ENCODE measurements at places on chromosomes 2 and 18. TPM values are rescaled to one million over a fixed set of nuclear protein-coding genes. Genes with fewer than 3 reads are reported as not detected.

DNA sequence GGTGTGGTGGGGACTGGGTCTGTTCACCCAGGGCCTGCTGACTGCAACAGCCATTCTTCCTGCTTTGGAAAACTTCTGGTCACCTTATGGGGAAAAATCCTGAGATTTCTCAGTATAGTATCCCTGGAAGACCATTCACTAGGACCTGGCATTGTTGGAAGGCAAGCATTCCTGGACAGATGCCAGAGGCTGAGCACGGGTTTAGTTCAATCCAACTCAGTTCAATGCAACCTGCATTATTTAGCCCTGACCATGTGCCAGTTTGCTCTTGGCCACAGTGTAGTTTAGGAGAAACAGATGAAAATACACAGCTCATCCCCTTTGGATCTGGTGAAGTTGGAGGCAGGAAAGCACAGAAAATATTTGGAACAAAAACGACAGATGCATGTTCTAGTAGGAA, 95.9 kb downstream of the LPIN1 start:
- H3K36me3 ChIP-seq, result no peaks in the 10 kb centered on the region
- H3K27ac ChIP-seq, result no peak overlapping the region
- H3K4me1 ChIP-seq, result no peaks in the 10 kb centered on the region

Gene FSIP2
- 1.1 TPM for total RNA-seq

DNA sequence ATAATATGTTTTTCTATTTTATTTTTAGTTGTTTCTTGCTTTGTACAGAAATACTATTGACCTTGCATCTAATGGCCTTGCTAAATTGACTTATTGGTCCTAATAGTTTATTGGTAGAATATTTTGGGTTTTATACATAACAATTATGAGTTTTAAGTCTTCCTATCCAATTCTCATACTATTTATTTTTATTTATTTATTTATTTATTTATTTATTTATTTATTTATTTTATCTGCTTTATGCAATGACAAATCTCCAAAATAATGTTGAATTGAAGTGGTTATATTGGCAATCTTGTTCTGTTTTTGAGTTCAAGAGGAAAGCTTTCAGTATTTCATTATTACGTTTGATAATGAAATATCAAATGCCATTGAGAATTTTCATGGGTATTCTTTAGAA, 488.3 kb downstream of the CDH2 start:
- no peak overlapping the region for H3K27ac ChIP-seq
- no peaks in the 10 kb centered on the region for H3K27me3 ChIP-seq
- DNase-seq, result no peak
- H3K4me1 ChIP-seq, result no peaks in the 10 kb centered on the region

Gene CCDC85A
- total RNA-seq, result 0.20 TPM

DNA sequence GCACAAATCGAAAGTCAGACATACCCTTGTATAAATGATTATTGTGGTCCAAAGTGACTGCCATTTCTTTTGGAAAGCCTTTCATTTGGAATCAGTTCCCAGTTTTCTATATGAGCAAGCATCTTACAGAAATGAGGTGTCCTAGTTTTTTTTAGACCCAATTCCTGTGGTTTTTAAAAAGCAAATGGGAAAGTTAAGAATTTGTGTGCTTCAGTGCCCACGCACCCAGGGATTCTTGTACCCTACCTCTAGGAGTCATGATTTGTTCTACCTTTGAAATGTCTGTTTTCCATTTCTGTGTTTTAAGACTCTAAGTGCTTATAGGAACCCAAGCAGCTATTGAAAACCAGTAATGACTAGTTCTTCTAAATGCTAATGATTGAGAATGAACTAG, 218.1 kb downstream of the CAMKMT start:
- H3K4me1 ChIP-seq, result no peaks in the 10 kb centered on the region
- DNase-seq, result no peak
- no peak overlapping the region for H3K4me3 ChIP-seq
- H3K27me3 ChIP-seq, result no peaks in the 10 kb centered on the region
- no peak overlapping the region for H3K27ac ChIP-seq

Gene GALNT3
- total RNA-seq, result 13.2 TPM

- H3K27me3 ChIP-seq, result peaks cover 3% of the 10 kb centered on the region
- H3K27ac ChIP-seq, result no peak overlapping the region
- H3K4me3 ChIP-seq, result no peak overlapping the region
- H3K36me3 ChIP-seq, result no peaks in the 10 kb centered on the region
Measured at GRCh38 chr2:160534249-160534648, 40.6 kb upstream of the RBMS1 start.

Gene NRP2
- 3.8 TPM for total RNA-seq

Gene PXDN
- total RNA-seq, result 21.1 TPM

Gene VAMP5
- 13.3 TPM for total RNA-seq

Gene DSG3
- total RNA-seq, result not detected

Gene DTNA
- total RNA-seq, result 24.7 TPM

DNA sequence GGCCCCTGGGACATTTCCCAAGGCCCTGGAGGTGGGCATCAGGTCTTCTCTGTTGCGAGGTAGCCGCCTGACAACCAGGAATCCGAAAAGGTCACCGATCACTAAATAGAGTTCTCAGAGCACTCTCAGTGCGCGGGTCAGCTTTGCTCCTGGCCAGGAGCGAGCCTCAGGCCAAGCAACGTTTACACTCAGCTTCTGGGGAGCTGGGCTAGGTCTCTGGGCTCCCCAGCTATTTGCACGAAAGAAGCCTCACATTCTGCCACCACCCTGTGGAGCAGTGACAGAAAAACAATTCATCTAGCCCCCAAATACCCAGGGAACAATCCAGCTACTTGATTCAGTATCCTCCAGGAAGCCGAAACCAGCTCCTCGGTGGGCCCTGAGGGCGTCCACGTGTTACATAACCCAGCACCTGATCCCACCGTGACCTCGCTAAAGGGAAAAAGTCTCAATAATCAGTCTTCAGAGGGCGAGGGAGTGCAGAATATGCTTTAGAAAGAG, 3.3 kb downstream of the SH3BP4 start:
- H3K27ac ChIP-seq, result peak overlapping the region; percentile 88
- H3K4me3 ChIP-seq, result peak overlapping the region; percentile 80
- no peak for DNase-seq
- no peaks in the 10 kb centered on the region for H3K27me3 ChIP-seq

DNA sequence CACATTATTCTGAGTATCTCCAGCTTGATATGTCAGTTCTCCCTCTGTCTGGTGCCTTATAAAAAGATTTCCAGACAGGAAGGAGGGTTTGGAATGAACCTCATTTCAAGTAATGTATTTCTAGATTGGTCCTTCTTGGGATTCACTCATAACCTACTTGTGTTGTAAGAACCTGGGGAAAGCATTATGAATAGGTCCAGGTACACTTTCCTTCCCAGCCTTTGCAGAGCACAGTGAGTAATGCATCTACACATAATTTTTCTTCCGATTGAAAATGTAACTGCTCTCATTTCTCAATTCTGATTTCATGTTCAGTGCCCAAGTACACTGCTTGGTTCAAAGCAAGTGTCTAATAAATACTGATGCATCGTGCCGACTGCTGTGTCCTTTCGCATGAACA, 25.0 kb upstream of the ACAA2 start:
- no peaks in the 10 kb centered on the region for H3K27me3 ChIP-seq
- H3K36me3 ChIP-seq, result no peaks in the 10 kb centered on the region
- no peak overlapping the region for H3K27ac ChIP-seq
- H3K4me3 ChIP-seq, result no peak overlapping the region

DNA sequence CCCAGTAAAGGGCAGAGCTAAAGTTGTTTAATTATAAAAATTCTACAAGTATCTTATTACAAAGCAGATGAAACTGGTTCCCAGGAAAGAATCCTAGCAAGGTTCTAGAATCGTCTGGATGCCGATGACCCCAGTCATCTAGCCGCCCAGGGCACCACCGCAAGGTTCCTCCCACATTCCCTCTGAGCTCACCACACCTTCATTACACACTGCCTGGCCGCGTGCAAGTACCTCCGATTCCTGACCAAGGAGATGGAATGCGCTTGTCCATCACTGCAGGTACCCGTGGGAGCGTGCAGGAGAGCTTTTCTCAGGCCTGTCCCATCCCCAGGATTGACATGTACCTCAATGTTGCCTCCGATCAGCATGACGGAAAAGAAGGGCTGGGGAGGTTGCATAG, 158.5 kb downstream of the LAMA1 start:
- no peak for DNase-seq
- no peak overlapping the region for H3K4me3 ChIP-seq
- no peaks in the 10 kb centered on the region for H3K27me3 ChIP-seq
- no peaks in the 10 kb centered on the region for H3K36me3 ChIP-seq
- no peak overlapping the region for H3K27ac ChIP-seq

DNA sequence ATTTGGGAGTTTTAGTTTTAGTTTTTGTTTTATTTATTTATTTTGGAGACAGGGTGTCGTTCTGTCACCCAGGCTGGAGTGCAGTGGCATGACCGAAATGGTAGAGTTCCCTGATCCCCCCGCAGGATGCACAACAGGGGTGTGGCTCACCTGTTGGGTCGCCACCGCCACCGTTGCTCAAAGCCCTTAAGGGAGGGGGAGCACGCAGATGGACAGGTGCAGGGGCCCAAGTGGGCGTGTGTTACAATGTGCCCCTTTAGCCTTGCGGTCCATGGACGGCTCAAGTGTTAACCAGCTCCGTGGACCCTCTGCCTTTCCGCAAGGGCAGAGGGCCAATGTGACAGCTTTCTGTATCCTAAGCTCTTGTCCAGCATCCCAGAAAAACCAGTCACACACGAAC, 61.4 kb upstream of the REL start:
- no peak for DNase-seq
- no peaks in the 10 kb centered on the region for H3K36me3 ChIP-seq
- no peaks in the 10 kb centered on the region for H3K4me1 ChIP-seq
- H3K27me3 ChIP-seq, result no peaks in the 10 kb centered on the region

GRCh38 chr2:53181759-53182158, 585.8 kb upstream of the CHAC2 start:
- no peaks in the 10 kb centered on the region for H3K36me3 ChIP-seq
- H3K27ac ChIP-seq, result no peak overlapping the region
- peaks cover 9% of the 10 kb centered on the region for H3K4me1 ChIP-seq
- no peak overlapping the region for H3K4me3 ChIP-seq
- DNase-seq, result no peak

DNA sequence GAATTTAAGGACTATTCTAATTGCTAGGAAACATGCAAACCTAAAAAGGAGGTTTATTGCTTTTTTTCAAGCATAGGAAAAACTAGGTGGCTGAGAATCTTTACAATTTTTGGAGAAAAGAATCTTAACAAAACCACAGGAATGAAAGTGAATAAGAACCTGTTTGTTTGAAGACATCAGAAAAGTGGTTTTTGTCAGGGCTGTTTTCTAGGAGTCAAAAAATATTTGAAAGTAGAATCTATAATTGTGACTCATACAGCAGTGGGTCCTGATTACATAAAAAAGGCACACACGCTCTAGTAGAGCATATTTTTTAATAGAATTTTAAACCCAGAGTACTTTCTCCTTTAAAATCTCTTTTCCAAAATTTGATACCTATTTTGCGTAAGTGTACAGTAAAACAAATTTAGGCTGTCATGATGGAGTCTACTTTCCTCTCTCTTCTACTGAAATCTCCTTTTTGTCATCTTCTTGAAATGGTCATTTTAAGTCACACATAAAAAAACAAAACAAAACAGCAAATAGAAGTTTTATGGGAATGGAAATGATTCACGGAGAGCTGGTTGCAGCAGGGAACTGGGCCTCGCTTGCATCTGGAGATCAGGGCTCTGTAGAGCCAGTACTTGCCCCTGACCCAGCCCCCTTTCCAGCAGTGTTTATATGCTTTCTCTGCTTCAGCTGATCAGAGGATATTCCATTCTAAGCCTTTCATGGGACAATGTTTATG, 59.1 kb upstream of the PELI1 start:
- H3K27ac ChIP-seq, result peak overlapping the region; percentile 72
- H3K4me1 ChIP-seq, result peaks cover 7% of the 10 kb centered on the region
- no peak for DNase-seq
- H3K36me3 ChIP-seq, result no peaks in the 10 kb centered on the region

- no peak overlapping the region for H3K27ac ChIP-seq
- H3K36me3 ChIP-seq, result no peaks in the 10 kb centered on the region
- H3K4me3 ChIP-seq, result no peak overlapping the region
- H3K27me3 ChIP-seq, result no peaks in the 10 kb centered on the region
- H3K4me1 ChIP-seq, result no peaks in the 10 kb centered on the region
Measured at GRCh38 chr2:192499476-192499875, 304.7 kb upstream of the TMEFF2 start.

DNA sequence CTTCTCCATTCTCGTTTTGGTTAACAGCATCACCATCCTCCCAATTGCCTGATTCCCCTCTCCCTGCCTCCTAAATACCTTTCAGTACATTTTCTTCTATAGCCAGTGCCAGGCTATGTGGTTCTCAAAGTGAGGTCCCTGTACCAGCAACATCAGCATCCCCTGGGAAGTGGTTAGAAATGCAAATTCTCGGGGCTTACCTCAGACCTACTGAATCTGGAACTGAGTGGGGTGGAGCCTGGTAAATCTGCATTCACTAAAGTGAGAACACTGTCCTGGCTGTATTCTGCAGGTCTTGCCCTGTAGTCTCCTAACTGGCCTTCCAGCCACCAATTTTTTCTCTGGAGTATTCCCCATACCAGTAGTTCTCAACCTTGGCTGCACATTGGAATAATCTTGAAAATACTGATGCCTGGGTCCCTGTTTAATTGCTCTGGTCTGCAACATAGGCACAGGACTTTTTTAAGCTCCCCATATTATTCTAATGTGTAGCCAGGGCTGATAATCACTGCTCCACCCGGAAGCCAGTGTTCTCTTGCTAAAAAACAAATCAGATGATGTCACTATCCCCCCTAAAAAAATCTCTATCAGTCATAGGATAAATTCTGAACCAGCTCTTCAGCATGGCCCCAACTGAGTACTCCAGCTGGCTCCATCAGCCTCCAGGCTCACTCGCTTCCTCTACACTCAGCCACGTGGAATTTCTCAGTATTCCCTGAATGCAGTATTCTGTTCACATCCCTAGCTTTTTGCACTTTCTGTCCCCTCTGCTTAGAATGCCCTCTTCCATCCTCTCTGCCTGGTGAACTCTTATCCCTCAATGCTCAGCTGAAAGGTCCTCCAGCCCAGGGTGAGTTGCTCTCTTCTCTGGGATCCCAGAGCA, 98.4 kb downstream of the CDK15 start:
- no peak for DNase-seq
- H3K4me1 ChIP-seq, result no peaks in the 10 kb centered on the region
- no peak overlapping the region for H3K4me3 ChIP-seq
- H3K27ac ChIP-seq, result no peak overlapping the region
- H3K36me3 ChIP-seq, result no peaks in the 10 kb centered on the region

Gene CNDP1
- total RNA-seq, result not detected

DNA sequence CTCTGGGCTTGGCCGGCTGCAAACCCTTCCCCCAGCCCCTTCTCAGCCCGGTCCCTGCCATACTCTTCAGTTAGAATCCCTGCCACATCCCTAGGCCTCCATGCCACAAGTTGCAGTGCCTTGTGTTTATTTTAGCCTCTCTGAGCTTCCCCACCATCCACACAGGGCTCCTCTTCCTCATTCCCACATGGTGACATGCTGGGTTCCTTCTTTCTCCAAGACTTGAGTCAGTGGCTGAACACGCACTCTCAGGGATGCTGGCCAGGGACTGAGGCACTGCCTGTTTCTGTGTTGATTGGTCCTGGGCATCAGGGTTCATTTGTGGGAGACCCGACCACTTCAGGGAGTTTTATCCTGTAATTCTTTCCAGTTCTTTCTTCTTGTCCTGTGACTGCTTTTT, 56.3 kb downstream of the KCNS3 start:
- H3K27ac ChIP-seq, result no peak overlapping the region
- no peaks in the 10 kb centered on the region for H3K27me3 ChIP-seq
- no peak overlapping the region for H3K4me3 ChIP-seq
- no peaks in the 10 kb centered on the region for H3K4me1 ChIP-seq
- DNase-seq, result no peak
- peaks cover 4% of the 10 kb centered on the region for H3K36me3 ChIP-seq

Gene KCNE4
- total RNA-seq, result 2.4 TPM

Gene IL1R2
- 1.4 TPM for total RNA-seq
